ENCODE measurements at places on chromosomes 3 and 15.

DNA sequence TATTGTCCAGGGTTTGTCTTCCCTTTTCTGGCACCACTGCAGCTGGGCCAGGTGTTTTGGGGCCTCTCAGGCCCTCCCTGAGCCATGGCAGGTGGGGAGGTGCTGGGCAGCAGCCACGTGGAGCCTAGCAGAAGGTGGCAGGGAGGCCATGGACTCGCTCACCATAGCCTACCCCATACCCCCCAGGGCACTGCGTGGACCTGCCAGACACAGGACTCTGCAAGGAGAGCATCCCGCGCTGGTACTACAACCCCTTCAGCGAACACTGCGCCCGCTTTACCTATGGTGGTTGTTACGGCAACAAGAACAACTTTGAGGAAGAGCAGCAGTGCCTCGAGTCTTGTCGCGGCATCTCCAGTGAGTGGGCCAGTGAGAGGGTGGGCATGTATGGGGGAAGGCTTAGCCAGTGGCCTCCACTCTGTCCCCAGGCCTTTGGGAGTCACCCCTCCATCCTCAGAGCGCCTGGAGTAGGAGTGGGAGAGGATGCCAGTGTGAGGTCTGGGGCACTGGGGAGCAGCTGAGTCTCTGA lies 11.9 kb downstream of the SPINT1 start:
- no peak for DNase-seq

DNA sequence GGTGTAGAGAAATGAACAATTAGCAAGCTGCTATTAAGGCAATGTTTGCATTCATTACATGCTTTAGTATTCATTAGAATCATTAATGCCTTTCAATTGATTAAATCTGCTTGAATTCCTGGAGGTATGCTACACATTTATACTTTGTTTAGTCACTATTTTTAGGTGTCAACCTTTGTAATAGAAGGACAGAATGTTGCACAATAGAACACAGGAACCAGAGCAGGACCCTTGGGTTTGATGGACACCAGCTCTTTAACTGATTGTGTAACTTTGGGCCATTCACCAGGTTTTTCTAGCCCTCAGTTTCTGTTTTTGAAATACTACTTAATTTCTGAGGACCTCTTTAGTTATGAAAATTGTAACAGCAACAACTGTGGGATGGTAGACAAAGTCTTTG lies 317.6 kb upstream of the UMPS start:
- no peak for DNase-seq

- no peak for DNase-seq
Observed at GRCh38 chr3:64685331-64685799, 2.4 kb downstream of the ADAMTS9 start.

DNA sequence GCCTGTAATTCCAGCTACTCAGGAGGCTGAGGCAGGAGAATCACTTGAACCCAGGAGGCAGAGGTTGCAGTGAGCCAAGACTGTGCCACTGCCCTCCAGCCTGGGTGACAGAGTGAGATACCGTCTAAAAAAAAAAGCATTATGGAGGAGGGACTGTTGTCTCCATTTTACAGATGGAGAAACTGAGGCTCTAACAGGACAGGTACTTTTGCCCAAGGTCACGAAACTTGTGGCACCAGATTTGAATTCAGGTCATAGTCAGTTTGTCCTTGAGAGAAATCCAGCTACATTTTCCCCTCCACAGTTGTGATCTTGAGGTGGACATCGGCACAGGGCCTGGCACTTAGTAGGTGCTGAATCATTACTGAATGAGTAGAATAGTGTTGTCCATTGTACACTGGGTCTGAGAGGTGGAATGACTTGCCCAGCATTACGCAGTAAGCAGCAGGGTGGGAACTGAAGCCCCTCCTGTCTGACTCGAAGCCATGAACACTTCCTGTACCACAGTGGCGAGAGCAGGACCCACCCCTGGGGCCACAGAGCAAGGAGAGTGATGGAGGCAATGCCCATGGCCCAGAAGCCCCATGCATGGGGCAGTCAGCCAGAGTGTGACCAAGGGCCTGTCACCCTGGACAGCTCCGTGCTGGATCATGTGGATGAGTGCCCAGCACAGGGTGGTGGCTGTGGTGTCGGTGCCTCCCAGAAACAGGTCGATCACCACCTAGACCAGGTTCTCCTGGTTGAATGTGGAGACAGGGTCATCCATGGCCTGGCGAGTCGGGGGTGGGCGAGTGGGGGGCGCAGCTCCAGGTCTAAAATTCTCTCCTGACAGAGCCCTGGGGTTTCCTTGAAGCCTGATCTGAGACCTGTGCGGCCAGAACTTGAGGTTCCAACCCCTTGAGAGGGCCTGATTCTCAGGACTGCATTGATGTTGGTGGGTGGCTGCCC lies 20.4 kb upstream of the PARL start:
- DNase-seq = no peak

DNA sequence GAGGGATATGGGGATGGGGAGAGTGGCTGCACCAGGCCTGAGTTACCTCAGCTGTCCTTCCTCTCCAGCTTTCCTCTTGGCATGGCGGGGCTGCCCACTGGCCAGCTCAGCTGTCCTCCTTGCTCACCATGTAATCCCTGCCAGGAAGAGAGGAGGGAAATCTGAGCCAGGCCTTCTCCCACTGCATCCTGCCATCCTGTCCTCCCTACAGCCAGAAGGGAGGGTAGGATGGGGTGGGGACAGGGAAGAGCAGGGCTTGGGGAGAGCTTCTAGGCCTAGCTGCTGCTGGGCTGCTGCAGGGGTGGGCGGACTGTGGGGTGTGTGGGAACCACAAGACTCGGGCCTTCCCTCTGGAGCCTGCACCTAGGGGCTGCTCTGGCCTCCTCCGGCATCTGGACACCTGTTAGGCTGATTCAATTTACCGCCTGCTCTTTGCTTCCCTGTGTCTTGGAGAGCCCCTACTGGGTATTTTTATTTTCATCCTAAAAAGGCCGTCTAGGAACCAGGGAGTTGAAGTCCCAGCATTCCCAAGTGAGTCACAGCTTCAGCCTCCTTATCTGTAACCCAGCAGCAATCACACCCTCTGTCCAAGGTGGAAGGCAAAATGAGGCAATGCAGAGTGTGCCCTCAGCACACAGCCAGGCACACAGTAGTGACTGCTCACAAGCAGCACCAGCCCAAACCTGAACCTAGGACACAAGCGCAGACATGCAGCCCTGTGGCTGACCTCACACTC lies 13.1 kb upstream of the KY start:
- DNase-seq = no peak

DNA sequence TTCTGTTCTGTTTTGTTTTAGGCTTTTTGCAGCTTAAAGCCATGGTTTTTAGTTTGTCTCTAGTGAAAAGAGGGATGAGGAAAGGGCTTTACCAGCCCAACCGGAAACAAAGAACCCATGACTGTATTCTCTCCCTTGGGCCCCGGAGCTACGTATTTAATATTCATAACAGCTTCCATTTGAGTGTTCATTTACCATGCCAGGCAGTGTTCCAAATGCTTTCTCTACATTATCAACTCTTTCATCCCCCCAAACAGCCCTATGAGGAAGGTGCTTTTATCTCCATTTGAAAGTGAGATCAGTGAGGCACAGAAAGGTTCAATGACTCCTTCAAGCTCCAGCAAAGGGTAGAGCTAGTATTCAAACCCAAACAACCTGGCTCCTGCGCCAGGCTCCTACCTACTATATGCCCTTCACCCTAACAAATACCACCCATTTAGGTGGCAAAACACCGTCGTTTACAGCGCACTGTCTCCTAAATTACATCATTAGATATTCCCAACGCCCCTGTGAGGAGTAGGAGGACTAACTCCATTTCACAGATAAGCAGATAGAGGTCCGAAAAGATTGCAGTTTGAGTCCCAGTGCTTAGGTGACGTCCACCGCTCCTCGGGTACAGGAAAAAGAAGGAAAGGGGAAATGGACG lies 27.9 kb downstream of the GTPBP8 start:
- no peak for DNase-seq

DNA sequence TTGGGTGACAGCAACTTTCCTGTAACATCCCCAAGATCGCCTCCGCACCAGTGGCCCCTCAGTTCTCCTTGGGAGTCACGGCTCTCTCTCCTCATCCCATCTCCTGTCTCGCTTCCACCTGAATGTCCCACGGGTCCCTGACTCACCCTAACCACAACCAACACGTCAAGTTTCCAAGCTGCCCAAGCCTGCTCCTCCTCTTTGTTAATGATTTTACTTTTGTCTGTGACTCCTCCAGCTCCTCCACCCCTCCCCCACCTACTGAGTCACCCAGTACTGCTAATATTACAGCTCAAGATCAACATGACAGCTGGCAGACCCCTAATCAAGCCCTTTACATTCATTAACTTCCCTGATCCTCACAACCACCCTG lies 39.3 kb downstream of the BDH1 start:
- DNase-seq = no peak

GRCh38 chr15:48244921-48245320 lies 38.8 kb downstream of the SLC12A1 start:
- no peak for DNase-seq

GRCh38 chr3:76684946-76685345 lies 355.0 kb upstream of the ROBO2 start:
- DNase-seq = no peak

DNA sequence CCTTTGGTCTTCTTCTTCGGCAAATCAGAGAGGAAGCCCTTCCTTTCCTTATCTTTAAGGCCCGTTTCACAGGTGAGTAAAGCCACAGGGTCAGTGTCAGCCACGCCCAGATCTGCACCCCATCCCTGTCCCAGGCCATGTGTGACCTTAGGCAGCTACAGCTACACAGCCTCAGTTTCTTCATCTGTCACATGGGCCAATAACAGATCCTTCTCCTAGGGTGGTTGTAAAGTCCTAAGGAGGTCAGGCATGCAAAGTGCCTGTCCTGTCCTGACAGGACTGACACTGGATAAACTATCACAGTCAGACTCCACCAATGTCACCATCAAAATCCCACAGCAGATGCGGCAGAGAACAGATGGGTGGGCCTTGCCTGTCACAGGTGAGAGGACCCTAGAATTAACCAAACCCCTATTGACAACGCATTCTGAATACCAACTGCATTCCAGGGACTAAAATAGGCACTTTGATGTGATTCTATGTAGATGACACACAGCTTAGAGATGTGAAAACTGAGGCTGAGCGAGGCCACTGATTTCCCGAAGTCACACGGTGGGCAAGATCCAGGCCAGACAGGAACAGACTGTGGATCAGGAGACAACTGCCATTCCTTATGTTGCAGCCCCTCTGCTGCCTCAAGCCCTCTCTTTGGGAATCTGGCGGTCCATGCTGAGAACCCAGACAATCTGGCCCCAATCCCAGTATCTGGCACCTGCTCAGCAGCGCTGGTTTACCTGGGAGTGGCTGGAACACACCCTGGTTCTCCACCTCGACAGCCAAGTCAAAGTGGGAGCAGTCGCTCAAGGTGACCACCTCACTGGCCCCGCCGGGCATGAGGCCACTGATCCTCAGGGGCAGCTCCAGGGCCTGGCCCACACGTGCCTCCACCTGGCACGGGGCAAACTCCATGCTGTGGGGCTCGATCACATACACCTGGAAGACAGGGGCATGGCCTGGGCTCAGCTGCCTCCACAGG lies 48.7 kb downstream of the NUP210 start:
- DNase-seq = no peak

GRCh38 chr3:114418107-114418506 lies 124.3 kb downstream of the TIGIT start:
- no peak for DNase-seq
